Sigmoid colon (tissue), 7 donors: ENCODE measurements at places on chromosomes 2 and 18. TPM values are rescaled to one million over a fixed set of nuclear protein-coding genes. Genes with fewer than 3 reads are reported as not detected.
A peak's percentile ranks its signal among the peaks of the same experiment; 100 is the strongest.

- no peak for DNase-seq
These were observed 85.0 kb downstream of the ITGA4 start for GRCh38 chr2:181542170-181542569.

DNA sequence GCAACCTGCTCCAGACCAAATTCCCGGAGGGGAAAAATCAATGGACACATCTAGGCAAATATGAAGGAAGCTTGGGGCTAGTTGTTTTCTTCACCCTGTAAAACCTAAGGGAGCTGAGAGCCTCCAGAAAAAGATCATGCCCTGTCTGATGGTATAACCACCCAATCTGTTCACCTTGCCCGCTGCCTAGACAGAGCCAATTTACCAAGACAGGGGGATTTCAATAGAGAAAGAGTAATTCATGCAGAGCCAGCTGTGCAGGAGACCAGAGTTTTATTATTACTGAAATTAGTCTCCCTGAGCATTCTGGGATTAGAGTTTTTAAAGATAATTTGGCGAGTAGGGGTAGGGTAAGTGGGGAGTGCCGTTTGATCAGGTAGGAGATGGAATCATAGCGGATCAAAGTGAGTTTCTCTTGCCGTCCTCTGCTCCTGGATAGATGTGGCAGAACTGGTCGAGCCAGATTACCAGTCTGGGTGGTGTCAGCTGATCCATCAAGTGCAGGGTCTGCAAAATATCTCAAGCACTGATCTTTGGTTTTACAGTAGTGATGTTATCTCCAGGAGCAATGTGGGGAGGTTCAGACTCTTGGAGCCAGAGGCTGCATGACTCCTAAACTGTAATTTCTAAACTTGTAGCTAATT lies 35.1 kb upstream of the B4GALT6 start:
- no peak for DNase-seq

DNA sequence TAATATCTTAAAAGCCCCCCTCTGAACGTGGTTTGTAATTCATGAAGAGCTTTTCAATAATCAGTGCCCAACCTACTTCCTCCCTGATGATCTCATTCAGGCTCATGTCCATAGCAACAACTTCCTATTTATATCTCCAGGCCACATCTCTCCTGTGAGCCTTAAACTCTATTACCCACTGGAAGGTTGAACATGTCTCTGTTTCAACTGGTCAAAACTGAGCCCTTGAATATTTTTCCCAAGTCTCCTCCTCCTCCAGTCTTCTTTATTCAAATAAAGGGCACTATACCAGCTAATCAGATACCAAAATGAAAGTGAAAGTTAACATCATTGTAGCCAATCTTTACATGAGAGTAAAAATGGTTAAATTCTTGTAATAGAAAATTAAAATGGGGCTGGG lies 63.7 kb upstream of the ITGA4 start:
- no peak for DNase-seq

- no peak for DNase-seq
These were observed 13.8 kb upstream of the CXCR1 start for GRCh38 chr2:218180467-218181114.

DNA sequence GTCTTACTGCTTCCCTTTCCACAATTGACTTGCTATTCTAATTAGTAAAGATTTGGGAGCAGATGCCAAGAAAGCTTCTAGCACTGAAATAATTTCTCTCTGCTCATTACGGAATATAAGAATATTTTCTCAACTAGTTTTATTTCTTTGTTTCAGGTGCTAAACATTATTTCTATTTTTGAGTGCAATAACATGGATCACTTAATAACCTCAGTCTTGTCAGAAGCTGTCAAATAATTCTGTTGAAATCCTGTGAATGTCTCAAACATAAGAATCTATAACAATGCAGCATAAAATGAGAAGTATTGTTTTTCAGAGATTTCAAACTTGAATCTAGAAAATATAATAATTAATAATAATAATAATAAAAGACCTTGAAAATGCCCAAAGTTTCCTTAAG lies 1221.0 kb downstream of the DSC3 start:
- DNase-seq, result no peak

- no peak for DNase-seq
These were observed 20.2 kb downstream of the GREB1L start for GRCh38 chr18:21262244-21262643.

DNA sequence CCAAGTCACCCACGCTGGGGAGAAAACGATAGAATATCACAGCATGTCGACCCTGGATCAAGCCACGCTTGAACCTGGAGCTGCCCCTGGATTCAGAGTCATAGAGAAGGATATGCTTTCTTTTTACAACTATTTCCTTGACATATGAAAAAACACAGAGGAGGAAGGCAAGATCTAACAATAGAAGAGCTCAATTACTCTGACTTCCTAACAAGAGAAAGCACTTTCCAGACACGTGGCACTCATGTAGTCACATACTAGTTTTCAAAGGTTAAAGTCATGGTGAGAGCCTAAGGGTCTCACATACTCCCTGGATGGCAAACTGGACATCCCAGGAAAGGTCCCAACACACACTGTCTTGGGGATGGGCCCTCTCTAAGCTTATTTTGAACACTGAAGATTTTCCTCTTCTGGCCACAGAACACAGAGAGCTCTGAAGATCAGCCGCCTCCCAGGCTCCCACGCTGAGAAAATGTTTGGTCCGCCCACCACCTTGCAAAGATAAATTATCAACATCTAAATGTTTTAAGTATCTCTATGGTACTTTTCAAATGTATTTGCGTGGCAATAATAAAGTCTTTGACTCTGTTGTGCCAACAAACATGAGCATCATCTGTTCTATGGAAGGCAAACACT lies 4.9 kb downstream of the PXDN start:
- DNase-seq, result no peak

- no peak for DNase-seq
These were observed 40.0 kb upstream of the BMP10 start for GRCh38 chr2:68911246-68911645.

DNA sequence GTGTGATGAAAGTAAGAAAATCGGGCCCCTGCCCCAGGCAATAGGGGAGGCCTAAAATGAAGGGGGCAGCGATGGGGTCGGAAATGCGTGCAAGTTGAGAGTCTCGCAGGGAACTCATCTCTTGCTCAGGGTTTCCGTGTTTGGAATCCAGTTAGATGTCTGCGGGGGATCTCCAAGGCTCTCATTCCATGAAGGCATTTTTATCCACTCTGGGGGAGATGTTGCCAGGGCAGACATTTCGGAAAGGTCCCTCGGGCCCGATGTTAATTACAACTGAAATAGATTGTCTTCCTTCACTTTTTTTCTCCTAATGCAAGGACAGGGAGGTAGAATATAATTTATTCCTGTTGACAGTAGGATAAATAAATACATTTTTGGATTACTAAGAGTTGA lies 12.8 kb upstream of the SKOR2 start:
- no peak for DNase-seq

GRCh38 chr2:114727012-114727411 lies 284.6 kb downstream of the DPP10 start:
- no peak for DNase-seq

DNA sequence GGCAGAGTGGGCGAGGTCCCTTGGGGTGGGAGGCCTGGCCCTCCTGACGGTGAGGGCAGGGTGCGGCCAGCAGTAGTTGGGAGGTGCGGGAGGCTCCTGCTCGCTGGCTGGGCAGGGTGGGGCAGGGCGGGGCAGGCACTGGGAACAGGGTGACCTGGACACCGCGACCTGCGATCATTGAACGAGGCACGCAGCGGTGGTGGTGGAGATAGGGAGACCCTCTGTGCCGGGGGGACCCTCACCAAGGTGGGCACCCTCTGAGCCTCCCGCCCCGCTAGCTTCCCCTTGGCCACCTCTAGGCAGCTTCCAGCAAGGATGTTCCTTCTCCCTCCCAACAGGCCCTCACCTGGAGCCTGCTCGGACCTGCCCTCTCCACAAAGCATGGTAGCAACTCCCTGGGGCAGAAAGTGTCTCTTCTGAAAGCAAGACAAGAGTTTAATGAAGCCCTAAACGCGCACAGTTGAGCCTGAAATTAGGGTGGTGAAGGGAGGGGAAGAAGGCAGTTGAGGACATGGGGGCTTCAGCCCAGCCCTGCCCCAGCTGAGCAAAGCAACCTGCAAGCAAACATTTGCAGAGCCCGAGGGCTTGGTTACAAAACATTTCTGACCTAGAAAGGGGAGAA lies 15.4 kb upstream of the FOSL2 start:
- DNase-seq, result no peak

DNA sequence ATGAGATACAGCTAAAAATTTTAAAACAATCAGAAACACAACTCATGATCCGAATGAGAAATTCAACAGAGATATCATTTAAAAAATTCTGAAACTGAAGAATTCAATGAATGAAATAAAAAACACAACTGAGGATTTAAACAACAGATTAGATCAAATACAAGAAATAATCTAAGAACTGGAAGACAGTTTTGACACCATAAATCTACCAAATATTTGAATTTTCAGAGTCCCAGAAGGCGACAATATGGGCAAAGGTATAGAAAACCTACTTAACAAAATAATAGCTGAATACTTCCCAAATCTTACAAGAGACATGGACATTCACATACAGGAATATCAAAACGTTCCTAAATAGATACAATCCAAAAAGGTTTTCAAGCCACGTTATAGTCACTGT lies 221.9 kb downstream of the OTX1 start:
- no peak for DNase-seq

- peak; percentile 83 for DNase-seq
These were observed 57.0 kb downstream of the EFR3B start for GRCh38 chr2:25098670-25099486.

The TMEM214 gene
- 39.4 TPM for total RNA-seq

The TOGARAM2 gene
- 2.9 TPM for total RNA-seq

The IL36B gene
- not detected for total RNA-seq

The NPAS2 gene
- 23.8 TPM for total RNA-seq
